Central memory CD4-positive, alpha-beta T cell (primary cell): ENCODE measurements at places on chromosomes 7 and 10.

DNA sequence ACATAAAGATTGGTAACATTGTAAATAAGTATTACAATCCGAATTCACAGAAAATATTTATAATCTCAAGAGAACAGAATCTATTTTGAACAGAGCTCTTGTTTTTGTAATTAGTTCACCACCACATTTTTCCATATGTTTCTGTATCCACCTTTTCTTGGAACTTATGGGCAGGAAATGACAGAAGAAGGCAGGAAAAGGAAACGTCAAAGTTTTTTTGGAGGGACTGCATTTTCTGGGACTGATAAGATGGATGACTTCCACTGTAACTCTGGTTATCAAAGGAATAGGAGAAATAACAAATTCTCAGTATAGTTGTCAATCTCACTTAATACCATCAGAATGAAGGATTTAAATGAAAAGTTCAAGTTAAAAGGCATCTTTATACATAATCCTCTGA, 75.1 kb upstream of the SMNDC1 start:
- DNase-seq: no peak

DNA sequence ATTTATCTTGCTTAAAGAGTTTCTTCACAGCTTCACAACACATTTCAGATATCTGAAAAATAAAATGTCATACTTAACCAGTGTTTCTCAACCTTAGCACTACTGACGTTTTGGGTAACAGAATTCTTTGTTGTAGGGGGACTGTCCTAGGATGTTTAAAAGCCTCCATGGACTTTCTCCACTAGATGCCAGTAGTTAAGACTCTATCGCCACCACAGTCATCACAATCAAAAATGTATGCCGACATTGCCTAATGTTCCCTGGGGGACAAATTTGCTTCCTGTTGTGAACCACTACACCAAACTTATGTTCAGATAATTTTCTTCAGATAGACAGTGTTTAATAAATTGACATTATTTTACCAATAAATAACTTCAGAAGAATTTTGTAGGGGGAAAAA, 13.4 kb downstream of the NOC3L start:
- no peak for DNase-seq

GRCh38 chr10:5480162-5480941, 19.0 kb downstream of the CALML5 start:
- DNase-seq: no peak

GRCh38 chr10:21740989-21741388, 207.0 kb downstream of the MLLT10 start:
- peak; percentile 77 for DNase-seq

GRCh38 chr7:2510909-2511768, 8.4 kb upstream of the LFNG start:
- DNase-seq: peak; percentile 71

- DNase-seq: no peak
These were observed 2.3 kb downstream of the UNCX start for GRCh38 chr7:1234881-1235500.

- no peak for DNase-seq
These were observed 243.9 kb downstream of the REEP3 start for GRCh38 chr10:63765126-63765525.

DNA sequence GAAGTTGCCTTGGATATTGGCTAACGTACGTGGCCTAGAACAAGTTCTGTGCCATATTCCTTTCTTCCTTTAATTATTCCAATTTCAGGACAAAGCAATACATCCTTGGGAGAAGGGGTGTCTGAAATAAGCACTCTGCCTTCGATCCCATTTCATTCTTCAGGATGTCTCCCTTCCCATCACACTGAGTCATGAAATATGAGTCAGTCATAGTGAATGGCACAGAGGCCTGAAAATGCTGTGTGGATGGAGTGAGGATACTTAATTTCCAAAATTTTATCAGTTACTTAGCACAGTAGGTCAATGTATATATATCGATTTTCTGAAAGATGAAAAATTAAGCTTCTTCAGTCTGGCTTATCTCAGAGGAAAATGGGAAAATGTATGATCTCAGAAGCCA, 19.5 kb downstream of the EVX1 start:
- no peak for DNase-seq

GRCh38 chr7:5596896-5597246, 173.2 kb upstream of the TNRC18 start:
- no peak for DNase-seq

DNA sequence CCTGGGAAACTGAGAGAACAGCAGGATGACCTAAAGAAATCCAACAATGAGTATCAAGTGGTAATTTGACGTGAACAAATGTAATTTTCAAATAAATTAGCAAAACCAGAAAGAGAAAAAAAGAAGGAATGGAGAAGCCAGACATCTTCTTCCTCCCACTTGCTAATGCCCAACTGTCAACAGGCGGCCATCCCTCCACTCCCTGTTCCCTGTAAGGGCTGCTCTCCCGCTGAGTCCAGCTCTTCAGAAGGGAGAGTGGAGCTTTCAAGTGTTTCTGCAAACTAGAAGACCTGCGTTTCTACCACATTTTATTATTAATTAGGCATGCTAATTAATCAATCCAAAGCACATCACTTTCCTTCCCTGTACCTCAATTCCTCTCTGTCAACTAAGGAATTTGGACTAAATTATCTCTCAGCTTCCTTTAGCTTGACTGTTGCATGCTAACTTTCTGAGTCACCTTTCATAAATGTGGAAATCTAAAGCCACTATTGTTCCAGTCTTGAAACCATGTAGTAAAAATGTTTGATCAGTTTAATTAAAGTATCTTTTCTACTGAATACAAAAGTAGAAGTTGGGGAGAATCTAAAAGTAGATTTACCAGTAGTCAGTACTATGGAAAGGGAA, 48.4 kb upstream of the CUL1 start:
- DNase-seq: no peak

GRCh38 chr7:101271021-101271420, 26.1 kb upstream of the FIS1 start:
- no peak for DNase-seq

DNA sequence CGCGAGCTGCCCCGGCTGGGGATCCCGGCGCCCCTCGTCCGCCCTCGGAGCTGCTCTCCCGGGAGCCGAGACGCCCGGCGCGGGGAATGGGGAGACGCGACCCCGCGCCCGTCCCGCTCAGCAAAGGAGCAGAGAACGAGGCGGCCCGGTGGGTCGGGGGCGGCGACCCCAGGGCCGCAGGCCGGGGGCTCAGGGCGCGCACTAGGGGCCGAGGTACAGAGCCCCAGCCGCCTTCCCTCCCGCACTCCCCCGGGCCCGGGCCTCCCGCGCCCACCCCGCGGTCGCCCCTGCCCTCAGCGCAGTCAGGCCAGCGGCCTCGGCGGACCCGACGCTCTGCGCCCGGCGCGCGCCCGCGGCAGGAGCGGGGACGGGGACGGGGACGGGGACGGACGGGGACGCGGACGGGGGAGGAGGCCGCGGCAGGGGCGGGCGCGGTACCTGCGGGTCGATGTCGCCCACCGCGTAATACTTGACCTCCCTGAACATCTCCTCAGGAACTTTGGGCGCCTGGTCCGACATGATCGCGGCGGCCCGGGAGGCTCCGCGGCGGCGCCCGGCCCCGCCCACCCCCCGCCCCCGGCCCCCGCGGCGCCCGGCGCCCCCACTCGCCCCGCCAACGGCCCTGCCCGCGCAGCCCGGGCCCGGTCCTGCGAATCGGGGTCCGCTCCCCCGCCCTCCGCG, 373 bp downstream of the PAXIP1 start:
- no peak for DNase-seq

GRCh38 chr7:23600236-23600635, 3.1 kb downstream of the CCDC126 start:
- no peak for DNase-seq

GRCh38 chr10:3151889-3152565, 20.6 kb downstream of the PITRM1 start:
- DNase-seq: no peak

- no peak for DNase-seq
These were observed 61.8 kb upstream of the TRIL start for GRCh38 chr7:29019896-29020295.

GRCh38 chr10:127012071-127012768, 107.0 kb downstream of the DOCK1 start:
- DNase-seq: no peak

DNA sequence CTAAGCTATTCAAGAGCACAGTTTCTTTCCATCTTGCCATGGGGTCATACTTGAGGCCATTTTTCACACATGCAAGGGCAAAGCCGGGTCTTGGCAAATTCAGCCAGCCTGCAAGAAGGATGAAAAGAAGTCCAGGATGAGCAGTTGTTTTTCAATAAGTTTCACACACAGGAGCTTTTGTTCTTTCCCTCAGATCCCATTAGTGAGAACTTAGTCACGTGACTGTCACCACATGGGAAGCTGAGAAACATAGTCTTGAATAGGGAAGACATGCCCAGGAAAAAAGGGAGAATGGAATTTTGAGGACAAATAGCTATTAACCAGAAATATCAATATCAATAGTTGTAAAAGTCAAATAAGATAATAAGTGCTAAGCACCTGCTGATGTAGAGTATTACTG, 137.7 kb downstream of the AHR start:
- DNase-seq: no peak

- no peak for DNase-seq
These were observed 64.9 kb upstream of the NRBF2 start for GRCh38 chr10:63068246-63068645.

DNA sequence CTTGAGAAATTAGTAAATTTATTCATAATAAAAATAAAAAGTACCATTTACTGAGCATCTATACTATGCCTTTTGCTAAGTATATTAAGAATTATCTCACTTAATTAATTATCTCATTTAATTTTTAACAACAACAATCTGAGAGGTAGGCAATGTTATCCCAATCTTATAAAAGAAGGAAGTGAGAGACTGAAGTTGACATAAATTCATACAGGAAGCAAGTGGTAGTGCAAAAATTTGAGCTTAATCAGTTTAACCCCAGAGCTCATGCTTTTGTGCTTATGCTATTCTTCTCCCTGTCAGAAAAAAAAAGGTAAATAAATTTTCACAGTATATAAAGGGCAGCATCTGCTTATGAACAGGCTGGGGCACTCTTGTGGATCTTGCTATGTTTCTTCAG, 2.7 kb upstream of the LIPF start:
- DNase-seq: no peak

- DNase-seq: no peak
These were observed 292.0 kb upstream of the AOAH start for GRCh38 chr7:37016064-37016878.

- DNase-seq: no peak
These were observed 17.2 kb upstream of the PSMG3 start for GRCh38 chr7:1586827-1587705.

GRCh38 chr10:70899096-70899495, 10.7 kb upstream of the PCBD1 start:
- DNase-seq: no peak

GRCh38 chr7:36723951-36724664, at the start of gene AOAH:
Gene AOAH, minus strand, starts transcription at chr7:36724494. Its CDS starts 346 bp downstream, at chr7:36724148.
- peak; percentile 81 for DNase-seq

DNA sequence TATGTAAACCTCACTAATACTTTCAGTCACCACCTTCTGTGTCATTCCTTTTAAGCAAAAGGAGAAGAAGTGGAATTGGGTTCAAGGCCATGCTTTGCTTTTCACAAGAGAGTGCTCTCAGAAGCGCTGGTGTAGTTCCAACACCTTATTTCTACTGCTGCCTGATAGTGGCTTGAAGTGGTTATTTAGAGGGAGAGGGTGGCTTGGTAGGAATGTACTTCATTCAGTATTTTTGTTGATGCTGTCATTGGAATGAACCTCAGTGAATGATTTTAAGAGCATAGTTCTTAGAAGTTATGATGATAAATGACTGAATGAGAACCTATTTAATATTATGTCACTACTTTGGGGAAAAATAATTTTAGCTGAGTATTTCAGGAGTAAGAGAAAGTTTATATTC, 396.7 kb downstream of the EXOC4 start:
- no peak for DNase-seq

- no peak for DNase-seq
These were observed 14.9 kb downstream of the ARHGAP19 start for GRCh38 chr10:97277551-97277950.

DNA sequence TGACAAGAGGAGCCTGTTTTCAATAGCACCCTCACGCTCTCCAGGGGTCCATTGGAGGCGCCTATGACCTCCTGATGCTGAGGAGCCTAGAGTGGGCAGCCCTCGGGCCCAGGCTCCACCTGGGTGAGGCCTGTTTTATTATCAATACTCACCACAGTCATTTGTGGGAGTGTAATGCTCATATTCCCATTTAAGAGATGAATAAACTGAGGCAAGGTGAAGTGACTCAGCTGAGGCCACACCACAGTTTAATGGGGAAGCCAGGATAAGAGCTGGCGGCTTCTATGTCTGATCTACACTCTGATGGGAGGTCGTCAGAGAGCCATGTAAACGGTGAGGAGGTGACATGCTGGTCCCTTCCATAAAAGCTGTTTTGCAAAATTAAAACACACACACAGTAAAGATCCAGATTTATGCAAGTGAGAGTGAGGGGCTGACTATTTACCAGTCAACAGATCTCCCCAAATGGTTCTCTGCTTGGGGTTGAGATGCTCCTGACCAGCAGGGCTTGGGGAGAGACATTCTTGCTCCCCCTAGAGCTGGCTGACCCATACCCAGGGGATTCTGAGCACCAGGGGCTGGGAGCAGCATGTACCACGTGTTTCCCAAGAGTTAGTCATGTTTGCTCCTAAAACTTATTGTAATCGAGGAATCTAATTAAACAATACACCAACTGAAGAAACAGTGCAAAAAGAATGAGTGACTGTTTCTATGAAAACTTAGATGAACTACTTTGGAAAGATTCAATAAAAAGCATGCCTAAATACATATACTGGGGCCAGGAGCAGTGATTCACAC, 81.0 kb upstream of the INSIG1 start:
- DNase-seq: no peak

DNA sequence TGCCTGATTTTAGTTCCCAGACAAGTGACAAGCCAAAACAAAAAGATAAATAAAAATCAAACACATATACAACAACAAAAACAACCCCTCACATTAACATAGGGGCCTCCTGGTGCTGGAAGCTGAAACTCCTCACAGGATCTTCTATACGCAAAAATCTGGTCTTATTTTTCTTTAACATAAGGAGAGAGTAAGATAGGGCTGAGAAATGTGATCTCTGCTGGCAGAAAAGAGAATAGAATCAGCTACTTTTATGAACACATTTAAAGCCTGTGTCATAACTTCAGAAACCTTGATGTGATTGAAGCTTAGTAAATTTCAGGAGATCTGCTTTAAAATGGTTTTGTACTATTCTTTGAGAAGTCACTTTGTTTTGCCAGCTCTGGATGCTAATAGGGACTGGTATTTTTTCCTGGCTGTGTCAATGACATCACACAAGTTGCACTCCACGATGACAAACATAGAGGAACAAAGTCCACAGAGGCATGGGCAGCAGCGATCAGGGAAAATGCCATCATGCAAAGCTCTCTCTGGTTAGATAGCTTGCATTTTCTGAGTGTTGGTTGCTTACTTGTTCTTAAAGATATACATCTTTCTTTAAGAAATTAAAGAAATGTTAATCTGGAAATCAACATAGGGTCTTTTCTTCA, 176.6 kb upstream of the SP4 start:
- DNase-seq: no peak
